ENCODE measurements at places on chromosomes 7 and 10.

- DNase-seq: no peak
Measured at GRCh38 chr10:44998146-44998631, 2.5 kb upstream of the ZNF22 start.

DNA sequence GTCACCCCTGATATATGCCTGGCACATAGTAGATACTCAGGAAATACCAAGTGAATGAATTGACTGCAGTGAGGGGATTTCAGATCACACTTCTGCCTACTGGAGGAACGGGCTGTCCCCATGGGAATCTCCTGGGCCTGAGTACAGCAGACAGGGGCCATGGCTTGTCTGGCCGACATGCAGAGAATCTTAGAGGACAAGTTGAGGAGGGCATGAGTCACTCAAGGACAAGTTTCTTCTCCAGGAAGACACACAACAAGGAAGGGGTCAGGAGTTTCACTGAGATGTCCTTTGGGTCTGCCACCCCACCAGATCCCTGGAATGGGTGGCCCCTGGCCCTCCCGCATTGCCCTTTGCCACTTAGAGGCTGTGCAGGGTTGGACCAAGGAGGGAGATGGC lies 20.7 kb downstream of the PLPP4 start:
- no peak for DNase-seq

GRCh38 chr10:48245977-48246376 lies 28.5 kb downstream of the FRMPD2 start:
- DNase-seq: no peak

- DNase-seq: no peak
Measured at GRCh38 chr10:33837736-33838135, 503.3 kb upstream of the NRP1 start.

DNA sequence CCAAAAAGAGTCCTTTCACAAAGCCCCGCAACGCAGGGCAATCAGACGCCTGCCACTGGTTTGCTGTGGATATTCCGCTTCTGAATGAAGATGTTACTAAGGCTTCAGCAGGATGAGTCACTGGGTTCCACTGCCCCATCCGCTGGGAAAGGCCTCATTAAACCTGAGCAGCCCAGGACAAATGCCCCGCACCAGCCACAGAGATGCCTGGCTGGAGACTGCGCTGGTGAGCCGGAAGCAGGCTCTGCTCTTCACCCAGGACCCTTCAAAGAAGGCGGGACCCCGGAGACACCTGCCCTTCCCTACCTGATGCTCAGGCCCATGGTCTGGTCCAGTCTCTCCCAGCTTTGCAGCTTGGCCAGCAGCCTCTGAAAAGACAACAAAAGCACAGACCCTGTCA lies 19.8 kb downstream of the MAD1L1 start:
- no peak for DNase-seq

DNA sequence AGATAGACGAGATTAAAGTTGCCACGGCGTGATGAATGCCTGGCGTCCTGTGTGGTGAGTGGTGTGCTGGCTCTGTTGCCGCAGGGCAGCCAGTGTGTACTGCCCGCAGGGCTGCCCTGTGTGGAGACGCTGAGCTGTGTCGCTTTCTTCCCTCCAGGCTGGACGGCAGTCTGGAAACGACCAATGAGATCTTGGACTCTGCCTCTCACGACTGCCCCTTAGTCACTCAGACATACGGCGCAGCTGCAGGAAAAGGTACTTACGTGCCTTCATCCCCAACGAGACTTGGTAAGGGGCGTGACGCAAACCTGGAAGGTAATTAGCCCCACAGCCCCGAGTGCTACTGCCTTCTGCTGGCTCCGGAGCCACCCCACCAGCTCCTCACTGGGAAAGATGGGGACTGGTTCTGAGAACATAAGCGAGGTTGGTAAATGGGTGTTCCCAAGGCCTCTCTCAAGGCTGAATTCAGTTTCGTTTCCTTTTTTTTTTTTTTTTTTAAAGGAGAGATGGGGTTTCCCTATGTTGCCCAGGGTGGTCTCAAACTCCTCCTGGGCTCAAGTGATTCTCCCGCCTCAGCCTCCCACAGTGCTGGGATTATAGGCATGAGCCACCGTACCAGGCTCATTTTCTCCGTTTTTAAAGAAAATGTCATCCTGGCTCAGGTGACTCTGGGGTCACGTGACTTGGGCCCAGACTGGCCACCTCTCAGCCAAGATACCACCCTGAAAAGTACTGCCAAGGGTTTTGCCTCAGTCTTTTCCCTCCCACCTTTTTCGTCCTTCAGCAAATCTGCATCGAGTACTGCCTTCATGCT lies 39.6 kb downstream of the WIPI2 start:
- DNase-seq: no peak

DNA sequence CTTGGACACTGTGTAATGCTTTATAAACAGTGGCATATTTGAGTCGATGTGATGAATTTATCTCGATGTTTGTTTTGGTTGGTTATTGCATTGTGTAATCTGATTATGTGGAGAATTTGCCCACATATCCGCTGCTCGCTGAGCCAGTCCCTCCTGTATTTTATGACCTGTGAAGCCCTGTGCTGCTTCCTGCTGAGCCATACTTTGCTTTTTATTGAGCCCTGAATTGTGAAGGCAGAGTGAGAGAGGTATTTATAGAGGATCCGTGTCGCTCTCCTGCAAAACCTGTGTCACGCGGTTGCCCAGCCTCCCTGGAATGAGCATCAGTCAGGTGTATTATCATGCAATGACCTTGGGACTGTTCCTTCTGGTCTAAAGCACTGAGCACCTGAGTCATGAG lies 253.7 kb downstream of the ARHGAP21 start:
- no peak for DNase-seq

DNA sequence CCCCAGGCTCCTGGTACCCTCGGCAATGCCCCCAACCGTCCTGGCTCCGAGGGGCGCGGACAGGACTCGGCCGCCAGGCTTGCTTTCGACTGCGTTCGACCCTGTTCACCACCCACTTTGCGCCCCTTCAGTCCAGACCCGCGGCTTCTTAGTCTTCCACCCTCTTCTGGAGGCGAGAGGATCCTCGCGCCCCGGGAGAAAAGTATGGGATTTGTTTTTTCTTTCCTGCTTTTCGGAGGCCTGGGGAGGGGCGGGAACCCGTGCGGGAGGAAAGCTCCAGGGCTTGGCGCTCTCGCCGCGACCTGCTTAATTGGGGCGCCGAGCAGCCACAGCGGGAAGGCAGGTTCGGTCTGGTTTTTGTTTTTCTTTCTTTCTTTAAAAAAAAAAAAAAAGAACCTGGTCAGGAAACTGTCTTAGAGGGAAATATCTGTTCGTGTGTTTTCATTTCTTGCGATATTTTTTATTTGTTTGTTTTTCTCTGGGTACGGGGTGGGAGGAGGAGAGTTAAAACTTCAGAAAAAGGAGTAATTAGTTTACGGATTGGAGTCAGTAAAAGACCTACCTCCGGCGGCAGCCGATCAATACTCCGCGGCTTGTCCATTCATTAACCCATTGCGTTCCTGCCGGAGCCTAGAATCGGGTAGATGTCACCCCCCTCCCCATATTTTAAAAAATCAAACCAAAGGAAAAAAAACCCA lies 1.6 kb downstream of the EMX2 start:
- no peak for DNase-seq

GRCh38 chr7:142133731-142134148 lies 22.2 kb downstream of the MGAM2 start:
- DNase-seq: no peak

DNA sequence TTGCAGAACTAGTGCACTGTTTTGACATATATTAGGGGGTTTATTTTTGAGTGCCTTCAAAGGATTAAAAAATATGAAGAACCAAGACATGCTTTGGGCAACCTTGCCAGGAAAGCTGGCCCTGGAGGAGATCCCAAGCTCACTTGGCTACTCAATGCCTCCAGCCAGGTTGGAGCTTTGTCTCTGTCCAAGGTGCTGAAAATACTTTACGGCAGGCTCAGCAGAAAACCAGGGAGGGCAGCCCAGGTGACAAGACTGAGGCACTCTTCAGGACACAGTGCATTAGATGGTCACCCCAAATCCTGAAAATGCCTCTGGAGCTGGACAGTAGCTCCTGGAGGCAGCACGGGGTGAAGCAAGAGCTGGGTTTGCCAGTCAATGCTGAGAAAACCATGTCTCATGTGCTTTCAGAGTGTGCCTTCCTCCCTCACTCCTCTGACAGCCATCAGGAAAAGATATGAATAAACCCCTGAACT lies 5.8 kb upstream of the KCNH2 start:
- DNase-seq: peak; percentile 50

GRCh38 chr7:131482800-131483199 lies 73.6 kb downstream of the PODXL start:
- DNase-seq: no peak

DNA sequence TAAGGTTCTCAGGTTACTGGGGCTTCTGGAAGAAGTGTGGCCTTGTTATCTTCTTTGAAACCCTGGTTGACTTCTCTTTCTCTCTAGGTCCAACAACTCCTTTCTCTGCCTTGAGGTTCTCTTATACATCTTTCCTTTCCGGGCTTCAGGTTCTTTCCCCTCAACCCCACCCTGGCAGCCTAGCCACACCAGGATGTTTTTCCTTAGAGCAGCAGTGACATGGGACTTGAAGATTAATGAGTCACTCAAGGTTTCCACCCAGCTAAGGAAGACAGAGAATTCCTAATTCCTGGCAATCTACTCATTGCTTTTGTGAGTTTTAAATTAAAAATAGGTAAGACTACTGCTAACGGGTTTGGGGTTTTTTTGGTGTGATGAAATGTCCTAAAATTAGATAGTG lies 121.8 kb upstream of the HPS1 start:
- no peak for DNase-seq

- DNase-seq: no peak
Measured at GRCh38 chr7:55592492-55592891, 20.2 kb upstream of the VOPP1 start.

- no peak for DNase-seq
Measured at GRCh38 chr10:60315311-60315710, 74.4 kb downstream of the ANK3 start.

- DNase-seq: no peak
Measured at GRCh38 chr7:158534598-158534997, 53.0 kb downstream of the PTPRN2 start.

GRCh38 chr7:138029941-138030340 lies 28.1 kb upstream of the CREB3L2 start:
- no peak for DNase-seq

- no peak for DNase-seq
Measured at GRCh38 chr10:31669357-31669756, 259.3 kb downstream of the ARHGAP12 start.

GRCh38 chr10:65010845-65011244 lies 1489.6 kb downstream of the REEP3 start:
- no peak for DNase-seq

DNA sequence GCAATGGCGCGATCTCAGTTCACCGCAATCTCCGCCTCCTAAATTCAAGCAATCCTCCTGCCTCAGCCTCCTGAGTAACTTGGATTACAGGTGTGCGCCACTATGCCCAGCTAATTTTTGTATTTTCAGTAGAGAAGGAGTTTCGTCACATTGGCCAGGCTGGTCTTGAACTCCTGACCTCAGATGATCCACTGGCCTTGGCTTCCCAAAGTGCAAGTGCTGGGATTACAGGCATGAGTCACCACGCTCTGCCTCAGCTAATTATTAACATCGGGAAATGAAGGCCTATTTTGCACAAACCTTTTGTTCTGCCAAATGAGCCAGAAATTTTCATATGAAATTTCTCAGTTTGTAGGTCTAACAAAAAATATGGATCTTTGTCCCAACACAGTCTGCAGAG lies 106.7 kb upstream of the ODAD2 start:
- DNase-seq: no peak

GRCh38 chr7:126227643-126228042 lies 1025.1 kb downstream of the GRM8 start:
- DNase-seq: no peak

- DNase-seq: no peak
Measured at GRCh38 chr7:131012477-131013031, 278.5 kb upstream of the KLF14 start.

DNA sequence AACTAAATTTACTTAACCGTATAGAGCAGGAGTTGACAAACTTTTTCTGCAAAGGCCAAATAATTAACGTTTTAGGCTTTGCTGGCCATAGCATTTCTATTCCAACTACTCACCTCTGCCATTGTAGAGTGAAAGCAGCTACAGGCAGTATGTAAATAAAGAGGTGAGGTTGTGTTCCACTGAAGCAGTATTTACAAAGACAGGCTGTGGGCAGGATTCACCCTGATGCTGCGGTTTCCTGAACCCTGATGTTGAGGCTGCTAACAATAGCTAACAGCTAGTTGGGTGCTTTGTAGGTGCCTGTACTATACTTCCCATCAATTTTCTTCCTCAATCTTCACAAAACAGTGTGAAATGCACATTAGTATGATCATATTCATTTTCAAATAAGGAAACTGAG lies 47.0 kb upstream of the LAMB1 start:
- no peak for DNase-seq

DNA sequence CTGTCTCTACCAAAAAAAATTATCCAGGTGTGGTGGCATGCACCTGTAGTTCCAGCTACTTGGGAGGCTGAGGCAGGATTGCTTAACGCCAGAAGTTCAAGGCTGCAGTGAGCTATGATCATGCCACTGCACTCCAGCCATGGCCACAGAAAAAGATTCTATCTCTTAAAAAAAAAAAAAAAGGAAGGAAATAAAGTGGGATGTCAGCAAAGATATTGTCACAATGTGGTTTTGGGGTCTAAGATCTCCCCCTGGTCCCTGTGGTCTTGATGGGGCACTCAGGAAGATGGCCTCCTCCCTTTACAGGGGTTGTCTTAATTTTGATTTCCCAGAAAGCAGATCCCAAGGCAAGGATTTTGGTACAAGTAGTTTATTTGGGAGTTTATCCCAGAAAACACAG lies 7.4 kb upstream of the KAZALD1 start:
- DNase-seq: no peak

DNA sequence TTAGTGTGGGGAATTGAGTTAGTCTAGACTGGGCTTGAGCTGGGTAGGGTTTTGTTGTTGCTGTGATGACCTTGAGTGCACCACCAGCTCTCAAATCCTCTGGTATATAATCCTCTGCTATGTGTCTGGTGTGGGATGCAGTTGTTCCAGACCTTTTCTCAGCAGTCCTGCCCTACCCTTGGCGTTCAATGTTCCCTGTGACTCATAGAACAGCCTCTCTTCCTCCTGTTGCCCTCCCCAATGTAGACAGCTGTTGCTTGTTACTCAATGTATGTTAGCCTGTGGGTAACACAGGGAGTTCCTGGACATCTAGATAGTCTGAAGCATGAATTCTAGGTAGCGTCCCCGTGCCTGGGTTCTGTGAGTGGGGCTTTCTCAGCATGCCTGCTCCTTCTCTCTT lies 19.8 kb downstream of the ACBD7 start:
- DNase-seq: no peak

DNA sequence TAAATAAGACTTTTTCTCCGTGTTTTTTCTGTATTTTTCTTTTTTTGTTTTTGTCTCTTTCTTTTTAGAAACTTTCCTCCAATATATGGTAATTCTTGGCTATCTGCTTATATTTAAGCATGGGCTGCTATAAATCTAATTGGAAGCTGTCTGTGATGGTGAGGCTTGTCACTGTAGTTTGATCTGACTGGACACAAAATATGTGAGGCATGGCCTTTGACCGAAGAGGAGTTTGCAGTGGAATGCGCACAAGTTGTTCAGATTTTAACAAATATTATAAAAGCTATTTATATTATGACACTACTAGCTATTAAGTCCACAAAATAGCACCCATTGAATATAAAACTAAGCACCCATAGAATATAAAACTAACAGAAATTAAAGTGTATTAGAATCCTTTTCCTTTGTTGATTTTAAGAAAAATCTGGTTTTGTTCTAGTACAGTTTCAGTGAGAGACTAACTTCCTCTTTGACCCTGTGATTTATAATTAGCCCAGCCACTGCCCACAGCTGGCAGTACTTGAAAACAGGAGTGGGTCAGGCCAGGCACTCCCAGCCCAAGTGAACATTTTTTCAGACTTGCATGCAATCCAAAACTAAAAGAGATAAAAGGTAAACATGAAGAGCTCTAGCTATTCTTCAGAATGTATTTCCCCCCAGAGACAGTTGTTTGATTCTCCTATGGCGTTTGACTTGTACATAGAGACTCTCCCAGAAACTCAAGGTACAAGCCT lies 69.9 kb upstream of the FGL2 start:
- DNase-seq: no peak
